SJCRH30 (cell line): ENCODE measurements at places on chromosomes 11 and 22.
A peak's percentile ranks its signal among the peaks of the same experiment; 100 is the strongest.

GRCh38 chr11:121443688-121444275, 8.3 kb upstream of the SORL1 start:
- DNase-seq = no peak

- DNase-seq = no peak
Observed at GRCh38 chr11:35820614-35821013, 123.2 kb upstream of the LDLRAD3 start.

GRCh38 chr11:70368961-70369360, 29.4 kb upstream of the CTTN start:
- no peak for DNase-seq

DNA sequence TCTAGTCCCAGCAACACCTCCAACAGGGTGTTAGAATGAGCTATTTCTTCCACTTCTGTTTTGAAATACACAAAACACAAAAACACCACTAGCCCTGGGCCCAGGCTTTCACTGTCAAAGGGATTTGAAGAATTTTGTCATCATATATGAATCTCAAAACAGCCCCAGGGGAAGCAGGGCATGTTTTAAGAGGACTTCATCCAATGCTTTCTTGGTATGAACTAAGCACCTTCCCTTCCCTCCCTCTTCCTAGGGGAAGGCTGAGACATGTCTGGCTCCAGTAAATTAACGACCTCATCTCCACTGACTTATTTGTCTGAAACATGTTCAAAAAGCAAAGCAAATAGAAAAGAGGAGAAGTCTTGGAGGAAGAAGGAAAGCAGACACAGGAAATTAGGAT, 75.7 kb upstream of the INCENP start:
- no peak for DNase-seq

- no peak for DNase-seq
Observed at GRCh38 chr22:21450858-21451353, 16.3 kb upstream of the TMEM191C start.

GRCh38 chr22:38017272-38017920, 33.0 kb upstream of the SOX10 start:
- DNase-seq = peak; percentile 48

DNA sequence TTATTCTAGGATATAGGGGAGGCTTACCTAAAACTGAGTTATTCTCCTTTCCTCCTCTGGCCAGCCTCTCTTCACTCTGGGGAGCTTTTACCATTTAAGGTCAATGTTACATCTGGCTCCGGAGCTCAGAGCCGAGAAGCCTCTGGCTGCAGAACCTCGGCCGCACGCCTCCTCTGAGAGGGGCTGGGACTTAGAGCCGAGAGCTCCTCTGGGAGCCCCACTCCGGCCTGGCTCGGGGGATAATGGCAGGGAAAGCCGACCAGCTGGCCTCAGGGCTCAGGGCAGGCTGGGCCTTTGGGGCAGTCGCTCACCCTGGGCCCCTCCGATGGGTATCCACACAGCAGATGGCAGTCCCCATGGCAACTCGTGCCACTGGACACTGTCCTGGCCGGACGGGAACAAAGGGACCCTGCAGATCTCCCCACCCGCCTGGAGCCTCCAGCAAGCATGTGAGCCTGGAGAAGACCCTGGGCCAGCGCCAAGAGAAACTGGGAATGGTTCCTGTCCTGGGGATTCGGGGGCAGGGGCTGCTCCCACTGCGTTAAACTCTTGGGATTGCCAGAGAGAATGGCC, at the start of gene IRAG1:
Gene IRAG1 (minus strand): TSS at position 247 of the 573 bp plus-strand sequence. CDS start 153 bp downstream, at position 94.
- DNase-seq = no peak
